ENCODE measurements at places on chromosomes 6 and 20.

GRCh38 chr6:56314683-56315523 is 67.5 kb upstream of the COL21A1 start:
- no peak for DNase-seq

- DNase-seq = no peak
These were observed 91.4 kb upstream of the ARID1B start for GRCh38 chr6:156685823-156686222.

GRCh38 chr6:142300758-142301650 is 803 bp upstream of the ADGRG6 start:
- DNase-seq = no peak

DNA sequence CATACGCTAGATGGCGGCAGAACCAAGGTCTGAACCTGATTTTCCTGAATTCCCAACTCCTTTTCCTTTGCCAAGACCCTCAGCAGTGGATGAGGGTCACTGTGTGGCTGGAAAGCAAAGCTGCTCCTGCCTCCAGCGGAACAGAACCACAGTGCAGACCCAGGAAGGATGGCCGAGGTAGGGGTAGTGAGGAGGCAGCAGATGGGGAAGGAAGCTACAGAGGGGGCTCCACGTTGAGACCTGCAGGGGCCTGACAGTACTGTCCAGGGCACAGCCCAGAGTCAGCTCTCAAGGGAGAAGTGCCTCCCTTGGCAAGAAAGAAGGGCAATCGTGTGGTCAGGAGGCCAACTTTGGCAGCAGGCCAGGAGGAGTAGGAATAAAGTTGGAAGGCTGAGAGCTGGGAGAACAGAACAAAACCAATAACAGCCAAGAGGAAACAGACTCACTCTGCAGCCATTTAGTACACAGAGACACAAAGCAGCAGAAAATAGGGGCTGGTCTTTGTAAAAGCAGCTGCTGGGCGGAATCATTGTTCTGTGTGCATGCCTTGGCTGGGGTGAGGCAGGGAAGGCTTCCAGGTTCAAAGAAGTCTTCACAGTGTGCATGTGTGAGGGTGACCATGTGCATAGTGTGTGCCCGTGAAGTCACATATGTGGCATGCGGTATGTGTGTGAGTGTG is 3.1 kb downstream of the GABRR2 start:
- no peak for DNase-seq

- no peak for DNase-seq
These were observed 108.6 kb upstream of the EYA4 start for GRCh38 chr6:133132466-133132971.

GRCh38 chr6:116561377-116562018 is 7.9 kb downstream of the CALHM4 start:
- no peak for DNase-seq

DNA sequence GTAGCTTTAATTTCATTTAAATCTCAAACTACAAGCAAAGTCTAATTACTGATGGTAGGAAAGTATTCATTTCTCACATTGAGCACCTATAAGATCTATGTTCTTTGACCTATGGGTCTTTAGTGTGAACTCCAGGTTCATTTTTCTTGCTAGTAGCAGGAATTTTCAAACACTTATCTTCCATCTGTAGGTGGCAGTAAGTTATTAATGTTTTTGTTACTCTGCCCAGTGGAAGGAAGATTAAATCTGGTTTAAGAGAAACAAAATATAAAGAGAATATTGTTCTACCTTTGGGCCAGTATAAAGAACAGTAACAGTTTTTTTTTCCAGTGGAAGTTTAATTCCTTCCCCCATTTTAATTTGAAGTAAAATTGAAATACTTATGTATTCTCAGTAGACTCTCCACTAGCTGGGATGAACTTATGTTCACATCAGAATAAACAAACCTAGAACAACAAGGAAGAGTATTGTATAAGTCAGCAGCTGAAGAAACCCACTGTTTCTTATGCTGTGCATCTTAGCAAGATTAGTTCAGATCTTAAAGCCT is 328.2 kb downstream of the PHF3 start:
- DNase-seq = no peak

DNA sequence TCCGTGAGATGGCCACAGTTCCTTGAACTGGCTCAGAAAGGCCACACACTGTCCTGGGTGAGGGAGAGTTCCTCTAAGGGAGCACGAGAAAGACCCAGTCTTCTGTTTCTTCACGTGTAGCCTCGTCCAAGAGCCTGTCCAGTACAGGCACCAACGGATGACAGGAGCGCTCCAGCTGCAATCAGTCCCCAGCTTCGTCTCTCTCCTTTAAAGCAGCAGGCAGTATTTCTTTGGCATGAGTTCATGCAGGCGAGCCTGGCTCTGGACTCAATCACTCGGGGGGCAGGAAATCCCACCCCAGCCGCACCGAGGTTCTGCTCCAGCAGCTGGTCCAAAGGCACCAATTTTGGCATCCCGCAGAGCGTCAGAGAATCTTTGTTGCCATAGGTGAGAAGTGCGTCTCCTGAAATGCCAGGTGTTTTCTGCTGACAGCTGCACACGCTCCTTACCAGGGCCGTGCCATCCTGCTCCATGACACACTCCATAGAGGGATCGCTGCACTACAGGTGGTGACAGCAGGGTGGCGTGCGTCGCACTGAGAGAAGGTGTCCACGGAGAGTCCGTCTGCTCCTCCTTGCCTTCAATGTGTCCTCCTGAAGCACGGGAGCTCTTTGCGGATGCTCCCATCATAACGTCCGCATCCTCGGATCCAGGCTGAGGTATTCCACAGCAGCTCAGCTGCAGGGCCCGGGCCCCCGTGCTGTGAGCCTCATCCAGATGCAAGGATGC is 59.6 kb upstream of the AFDN start:
- no peak for DNase-seq

- DNase-seq = no peak
These were observed 6.2 kb downstream of the THBS2 start for GRCh38 chr6:169247419-169247818.

- no peak for DNase-seq
These were observed at the start of gene SERAC1 for GRCh38 chr6:158168040-158168289. Gene SERAC1 (minus strand): TSS chr6:158168262. CDS start chr6:158158363, 9,899 bp downstream.

DNA sequence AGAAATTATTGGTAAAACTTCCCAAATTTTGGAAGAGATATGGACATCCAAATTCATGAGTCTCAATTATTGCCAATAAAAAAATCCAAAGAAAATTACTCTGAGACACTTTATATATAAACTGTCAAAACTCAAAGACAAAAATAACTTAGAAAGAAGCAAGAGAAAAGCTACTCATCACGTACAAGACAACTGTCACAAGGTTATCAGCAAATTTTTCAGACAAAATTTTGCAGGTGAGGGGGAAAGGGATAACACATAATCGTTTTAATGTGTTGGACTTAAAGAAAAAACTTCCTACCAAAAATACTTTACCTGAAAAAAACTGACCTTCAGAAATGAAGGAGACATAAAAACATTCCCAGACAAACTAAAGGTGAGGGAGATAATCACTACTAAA is 272.5 kb downstream of the THBS2 start:
- DNase-seq = no peak

DNA sequence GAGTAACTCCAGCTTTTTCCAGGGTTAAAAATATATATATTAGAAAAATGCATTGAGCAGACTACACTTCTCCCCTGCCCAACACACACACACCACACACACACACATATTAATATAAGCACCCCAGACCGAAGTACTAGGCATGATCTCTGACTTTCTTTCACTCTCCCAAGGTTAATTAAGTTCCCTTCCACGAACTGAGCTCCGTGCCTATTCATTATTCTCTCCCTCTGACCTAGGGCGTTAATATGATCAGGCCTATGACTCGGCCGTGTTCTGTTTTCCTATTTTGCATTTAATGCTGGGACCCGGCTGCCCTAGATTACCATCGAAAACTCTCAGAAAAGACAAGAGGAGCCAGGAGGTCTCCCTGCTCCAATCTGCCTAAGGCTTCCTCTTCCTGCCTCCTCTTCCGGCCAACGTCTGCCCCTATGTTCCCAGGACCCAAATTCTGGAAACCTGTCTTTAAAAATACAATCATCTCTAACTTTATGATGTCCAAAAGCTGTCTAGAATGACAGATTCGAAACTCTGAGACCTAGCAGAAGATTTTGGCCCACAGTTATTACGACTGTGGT is 6.1 kb upstream of the POU3F2 start:
- DNase-seq = no peak

- no peak for DNase-seq
These were observed 54.1 kb upstream of the FYN start for GRCh38 chr6:111927321-111927720.

DNA sequence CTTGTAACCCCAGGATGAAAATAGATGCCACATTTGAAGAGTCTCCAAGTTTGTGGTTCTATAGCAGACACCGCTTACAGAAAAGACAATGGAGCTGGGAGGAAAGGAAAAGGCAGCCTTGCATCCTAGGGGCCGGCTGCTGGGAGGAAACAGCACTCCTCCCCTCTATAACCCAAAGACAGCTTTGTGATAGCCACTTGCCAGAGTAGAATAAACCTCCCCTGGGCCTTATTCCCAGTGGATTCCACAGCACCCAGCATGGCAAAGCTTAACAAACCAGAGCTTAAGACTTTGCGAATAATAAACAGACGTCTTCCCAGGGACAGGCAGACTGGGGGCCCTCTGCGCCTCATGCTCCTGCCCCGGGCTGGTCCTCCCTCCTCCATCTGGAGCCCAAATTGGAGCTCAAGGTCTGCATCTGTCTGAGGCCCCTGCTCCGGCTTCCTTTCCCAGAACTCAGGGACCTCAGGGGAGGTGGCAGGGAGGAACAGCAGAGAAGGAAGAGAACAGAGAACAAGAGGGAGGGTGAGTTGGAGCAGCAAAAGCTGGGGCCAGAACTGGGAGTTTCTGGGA is 8.8 kb upstream of the TAF8 start:
- no peak for DNase-seq

- no peak for DNase-seq
These were observed 721.3 kb downstream of the EYS start for GRCh38 chr6:64985726-64986125.

DNA sequence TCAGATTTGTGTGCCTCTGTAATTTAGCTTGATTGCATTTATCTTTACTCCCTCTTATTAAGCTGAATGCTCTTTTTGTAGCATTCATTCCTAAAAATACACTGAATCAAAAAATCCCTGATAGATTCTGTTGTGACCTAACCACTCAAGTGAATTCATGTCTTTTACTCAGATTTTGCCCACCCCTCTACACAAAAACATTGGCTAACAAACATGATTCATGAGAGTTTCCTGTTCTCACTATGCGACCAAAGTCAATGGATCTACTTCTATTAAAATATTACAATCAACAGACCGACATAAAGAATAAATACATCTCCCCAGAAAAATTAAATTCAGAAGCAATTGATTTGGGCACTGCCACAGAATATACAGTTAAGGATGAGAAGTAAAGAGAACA is 99.5 kb upstream of the THEMIS start:
- DNase-seq = no peak
